Ovary (tissue), 10 donors: ENCODE measurements at places on chromosomes 3 and 15. TPM values are rescaled to one million over a fixed set of nuclear protein-coding genes. Genes with fewer than 3 reads are reported as not detected.

- DNase-seq = no peak
Measured at GRCh38 chr3:94009608-94010007, 18.8 kb downstream of the STX19 start.

DNA sequence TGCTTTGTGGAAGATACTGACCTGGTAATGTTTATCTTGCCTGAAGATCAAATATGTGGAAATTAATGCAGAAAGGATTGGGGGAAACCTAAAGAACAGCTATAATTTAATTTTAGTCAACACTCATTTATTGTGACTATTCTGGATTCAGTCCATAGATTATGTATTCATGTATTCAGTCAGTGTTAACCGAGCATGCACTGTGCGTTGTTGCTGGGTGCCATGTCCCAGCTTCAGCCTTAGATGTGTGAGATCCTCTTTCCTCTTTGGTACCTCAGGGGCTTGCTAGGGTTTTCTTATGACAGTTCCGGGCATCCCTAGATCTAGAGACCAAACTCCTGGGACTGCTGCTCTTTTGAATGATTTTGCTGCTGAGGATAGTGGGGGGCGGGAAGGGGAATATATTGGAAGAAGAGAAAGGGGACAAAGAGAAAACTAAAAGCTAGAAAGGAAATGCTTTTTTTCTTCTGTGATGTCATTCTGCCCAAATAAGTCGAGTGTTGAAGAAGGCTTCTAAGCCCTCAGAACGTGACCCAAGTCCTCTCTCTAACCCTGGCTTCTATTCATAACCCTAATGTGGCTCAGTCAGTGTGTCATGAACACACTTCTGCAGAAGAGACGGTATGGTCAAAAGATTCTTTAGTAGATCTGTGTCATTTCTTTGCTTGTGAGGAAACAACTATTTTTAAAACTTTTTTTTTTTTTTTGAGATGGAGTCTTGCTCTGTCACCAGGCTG is 33.5 kb downstream of the STARD9 start:
- no peak for DNase-seq

- no peak for DNase-seq
Measured at GRCh38 chr3:175433026-175433674, 574.0 kb downstream of the NAALADL2 start.

DNA sequence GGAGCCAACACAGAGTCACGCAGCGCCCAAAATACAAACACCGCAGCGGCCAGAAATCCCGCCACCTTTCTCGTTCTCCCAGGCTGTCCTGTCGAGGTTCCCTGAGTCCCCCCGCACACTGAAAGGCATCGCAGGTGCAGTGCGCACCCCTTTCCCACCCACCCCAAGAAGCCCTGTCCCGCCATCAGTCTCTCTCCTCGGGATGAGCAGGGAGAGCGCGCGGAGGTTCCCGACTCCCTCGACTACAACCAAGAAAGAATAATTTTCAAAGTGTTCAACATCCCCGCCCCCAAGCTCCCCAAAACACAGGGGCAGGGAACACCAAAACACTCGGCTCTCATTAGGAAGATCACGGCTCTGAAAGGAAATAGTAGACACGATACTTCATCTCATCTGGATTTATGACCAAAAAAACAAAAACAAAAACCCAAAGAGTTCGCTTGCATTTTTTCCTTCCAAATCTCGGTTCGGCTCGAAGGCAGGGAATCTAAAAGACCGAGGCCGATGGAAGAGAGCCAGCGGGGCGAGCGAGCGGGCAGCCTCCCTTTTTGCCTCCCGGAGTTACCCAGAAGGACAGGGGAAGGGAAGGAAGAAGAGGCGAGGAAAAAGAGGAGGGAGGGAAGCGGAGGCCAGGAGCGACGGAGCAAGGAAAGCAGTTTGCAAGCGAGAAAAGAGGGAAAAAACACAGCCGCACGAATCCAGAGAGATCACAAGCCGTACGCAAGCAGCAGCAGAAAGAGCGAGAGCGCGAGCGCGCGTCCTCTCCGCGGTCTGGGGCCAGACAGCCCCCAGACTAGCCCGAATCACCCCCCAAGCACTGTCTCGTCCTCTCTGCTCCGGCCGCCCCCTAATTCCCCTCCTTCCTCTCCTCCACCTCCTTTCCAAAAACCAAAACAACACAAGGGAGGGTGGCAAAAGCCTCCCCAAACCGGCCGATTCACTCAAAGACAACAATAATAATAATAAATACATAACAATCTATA is 808 bp downstream of the BCL6 start:
- DNase-seq = peak; percentile 81

Gene MED12L
- 0.65 TPM for total RNA-seq

Gene ANKRD63
- total RNA-seq = 0.27 TPM

Gene ADPRH
- total RNA-seq = 3.9 TPM
